ENCODE measurements at places on chromosomes 16 and 17.

DNA sequence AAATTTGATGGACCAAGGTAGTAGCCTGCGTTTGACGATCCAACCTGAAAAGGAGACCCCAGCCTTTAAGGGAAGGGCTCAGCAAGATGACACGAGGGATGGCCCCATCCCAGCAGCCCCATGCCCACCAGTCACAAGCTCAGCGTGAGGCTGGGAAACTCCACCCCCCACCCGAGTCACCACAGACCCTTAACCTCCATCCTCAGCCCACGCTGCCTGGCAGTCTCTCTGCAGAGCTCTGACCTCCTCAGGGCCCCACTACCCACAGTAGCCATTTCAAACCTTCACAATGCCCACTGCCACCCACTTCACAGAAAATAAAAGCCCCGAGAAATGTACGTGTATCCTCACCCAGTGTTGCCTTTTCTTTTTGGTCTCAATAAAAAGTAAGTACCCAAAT is 18.7 kb downstream of the USP36 start:
- peaks cover 34% of the 10 kb centered on the region for H3K4me1 ChIP-seq
- DNase-seq, result no peak
- peak overlapping the region; percentile 15 for H3K27ac ChIP-seq

DNA sequence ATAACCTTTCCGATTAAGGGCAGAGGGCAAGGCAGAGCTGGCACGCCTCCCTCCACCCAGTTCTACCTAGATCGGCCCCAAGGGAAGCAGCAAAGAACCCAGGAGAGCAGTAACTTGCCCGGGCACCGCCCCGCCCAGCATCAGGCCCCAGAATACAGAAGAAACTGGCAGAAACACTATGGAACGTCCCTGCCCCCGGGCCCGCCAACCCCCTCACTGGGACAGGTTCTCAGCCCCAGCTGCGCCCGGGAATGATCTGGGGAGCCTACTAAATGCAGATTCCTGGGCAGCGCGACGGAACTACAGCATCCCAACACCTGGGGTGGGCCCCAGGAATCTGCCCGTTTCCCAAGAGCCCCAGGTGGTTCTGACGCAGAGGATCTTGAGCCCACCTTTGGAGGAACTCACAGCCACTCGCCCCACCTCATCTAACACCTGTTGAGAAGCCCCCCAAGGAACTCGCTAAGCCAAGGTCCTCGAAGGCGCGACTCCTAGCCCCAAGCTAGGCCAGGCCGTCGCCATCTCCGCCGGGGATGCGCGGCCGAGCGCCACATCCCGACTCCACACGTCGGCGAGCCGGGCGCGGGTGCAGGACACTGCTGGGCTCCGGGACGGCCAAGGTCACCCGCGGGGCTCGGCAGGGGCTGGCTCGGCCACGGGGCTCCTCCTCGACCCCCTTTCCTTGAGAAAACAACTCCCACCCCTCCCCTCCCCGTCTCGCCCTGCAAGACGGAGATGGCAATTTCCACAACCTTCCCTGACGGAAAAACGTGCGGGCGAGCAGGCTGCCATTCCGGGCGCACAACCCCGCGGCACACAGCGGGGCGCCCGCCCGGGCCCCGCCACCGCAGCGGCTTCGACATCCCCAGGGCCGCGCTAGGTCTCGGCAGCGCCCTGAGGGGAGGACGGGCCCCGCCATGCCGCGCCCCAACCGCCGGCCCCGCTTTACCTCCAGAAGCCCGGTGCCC is 913 bp downstream of the CDIP1 start:
- peak overlapping the region; percentile 34 for H3K27ac ChIP-seq
- peak overlapping the region; percentile 64 for H3K4me3 ChIP-seq
- no peak for DNase-seq
- no peaks in the 10 kb centered on the region for H3K27me3 ChIP-seq
- peaks cover 17% of the 10 kb centered on the region for H3K36me3 ChIP-seq

DNA sequence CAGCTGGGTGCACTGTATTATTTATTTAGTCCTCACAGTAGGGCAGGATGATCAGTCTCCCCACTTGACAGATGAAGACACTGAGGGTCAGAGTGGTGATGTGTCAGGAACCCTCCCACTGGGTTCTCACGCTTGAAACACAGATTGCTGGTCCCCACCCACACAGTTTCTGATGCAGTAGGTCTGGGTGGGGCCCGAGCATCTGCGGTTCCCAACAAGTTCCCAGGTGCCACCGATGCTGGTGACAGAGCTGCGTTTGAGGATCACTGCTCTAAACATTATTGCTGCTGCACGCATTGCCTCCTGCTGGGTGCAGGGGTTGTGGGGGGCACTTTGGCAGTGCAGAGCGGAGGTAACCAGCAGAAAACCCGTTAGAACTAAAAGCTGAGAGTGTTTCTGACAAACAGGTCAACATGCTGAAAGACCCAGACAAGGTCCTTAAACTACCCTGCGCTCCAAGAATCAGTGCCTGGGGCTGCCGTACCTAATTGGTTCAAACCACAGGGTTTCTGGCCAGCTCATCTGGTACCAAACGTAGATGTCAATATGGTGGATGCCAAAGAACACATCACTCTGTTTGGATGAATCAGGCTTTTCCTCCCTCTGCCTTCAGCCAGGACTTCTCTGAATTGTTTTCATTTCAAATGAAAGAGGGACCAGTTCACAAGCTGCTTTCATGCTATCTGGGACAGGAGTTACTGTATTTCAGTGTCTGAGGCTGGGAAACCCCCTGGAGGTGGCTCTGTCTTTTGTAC is 76.0 kb downstream of the ABCC1 start:
- H3K36me3 ChIP-seq, result peaks cover 16% of the 10 kb centered on the region
- H3K27ac ChIP-seq, result no peak overlapping the region
- H3K27me3 ChIP-seq, result no peaks in the 10 kb centered on the region
- peaks cover 14% of the 10 kb centered on the region for H3K4me1 ChIP-seq

- no peak overlapping the region for H3K27ac ChIP-seq
- H3K4me1 ChIP-seq, result no peaks in the 10 kb centered on the region
- H3K36me3 ChIP-seq, result no peaks in the 10 kb centered on the region
- H3K4me3 ChIP-seq, result no peak overlapping the region
Measured at GRCh38 chr17:33989361-33990148, 265.5 kb upstream of the CCL2 start.

- no peak for DNase-seq
- H3K4me3 ChIP-seq, result peak overlapping the region; percentile 91
- peaks cover 8% of the 10 kb centered on the region for H3K36me3 ChIP-seq
- peak overlapping the region; percentile 95 for H3K27ac ChIP-seq
Measured at GRCh38 chr17:82037889-82038195, 345 bp upstream of the DCXR start.
